Colonic mucosa (tissue), 4 donors: ENCODE measurements at places on chromosomes 2 and 18. TPM values are rescaled to one million over a fixed set of nuclear protein-coding genes. Genes with fewer than 3 reads are reported as not detected.

DNA sequence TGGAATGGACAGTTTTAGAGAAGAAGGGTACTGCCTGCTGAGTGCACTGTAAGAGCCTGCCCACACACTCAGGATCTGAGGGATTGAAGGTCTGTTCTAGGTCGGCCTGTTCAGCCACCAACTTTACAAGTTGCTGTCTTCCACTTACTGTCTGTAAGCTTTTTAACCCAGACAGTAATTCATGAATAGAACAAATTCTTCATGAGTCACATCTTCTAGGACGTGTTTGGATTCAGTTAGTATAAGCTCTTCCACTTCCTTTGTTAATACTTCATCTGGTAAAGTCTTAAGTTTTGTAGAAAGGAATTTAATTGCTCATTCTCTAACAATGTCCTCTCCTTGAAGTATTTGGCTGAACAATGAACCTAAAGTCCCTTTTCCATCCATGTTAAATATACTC is 74.6 kb downstream of the PDE11A start:
- no peak for DNase-seq

AQP12A gene
- 9.0 TPM for total RNA-seq

- peak; percentile 18 for DNase-seq
Observed at GRCh38 chr2:136985044-136985443, 219.7 kb downstream of the THSD7B start.

DNA sequence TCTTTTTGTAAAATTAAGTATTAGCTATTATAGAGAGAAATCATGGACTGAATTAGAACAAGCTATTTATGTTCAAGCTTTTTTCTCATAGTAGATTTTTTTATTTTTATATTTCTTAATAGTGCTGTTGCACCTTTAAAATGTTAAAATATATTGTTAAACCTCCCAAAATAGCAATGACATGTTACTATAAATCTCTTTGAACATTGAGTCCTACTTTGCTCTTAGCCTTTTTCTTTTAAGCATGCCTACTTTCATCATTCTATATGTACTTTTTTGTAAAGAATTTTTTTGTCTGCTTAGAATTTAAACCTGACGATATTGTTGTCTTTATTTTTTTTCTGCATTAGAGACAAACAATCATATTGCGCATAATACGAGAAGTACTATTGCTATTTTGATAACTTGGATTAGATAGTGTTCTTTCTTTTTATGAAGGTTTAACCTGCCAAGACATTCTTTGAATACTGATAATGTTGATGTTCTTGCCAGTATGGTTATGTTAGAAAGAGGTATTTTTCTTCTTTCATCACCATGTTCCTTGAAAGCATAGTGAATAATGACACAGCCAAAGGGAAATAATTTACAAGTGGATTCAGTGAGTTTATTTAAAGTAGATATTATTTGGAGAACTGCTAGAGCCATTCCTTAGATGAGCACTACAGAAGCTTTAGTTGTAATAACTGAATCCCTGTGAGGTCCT is 40.6 kb downstream of the PMS1 start:
- DNase-seq: no peak

RIT2 gene
- total RNA-seq: not detected

ARHGAP15 gene
- total RNA-seq: 3.7 TPM

DNA sequence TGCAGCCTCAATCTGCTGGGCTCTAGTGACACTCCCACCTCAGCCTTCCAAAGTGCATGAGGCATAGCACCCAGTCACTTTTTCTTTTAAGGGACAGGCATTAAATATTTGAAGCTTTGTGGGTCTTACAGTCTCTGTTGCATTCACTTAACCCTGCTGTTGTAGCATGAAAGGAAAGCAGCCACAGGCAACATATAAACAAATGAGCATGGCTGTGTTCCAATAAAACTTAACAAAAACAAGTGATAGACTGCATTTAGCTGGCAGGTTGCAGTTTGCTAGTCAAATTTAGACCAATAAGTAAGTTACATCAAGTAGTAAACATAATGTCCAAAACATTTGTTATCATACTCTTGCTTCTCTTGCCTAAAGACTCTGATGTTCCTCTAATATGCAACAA is 297.3 kb upstream of the MMADHC start:
- no peak for DNase-seq
